Cardiac septum (tissue), 1 donor: ENCODE measurements at places on chromosomes 2 and 18. TPM values are rescaled to one million over a fixed set of nuclear protein-coding genes. Genes with fewer than 3 reads are reported as not detected.

CTLA4 gene
- not detected for total RNA-seq

DDX18 gene
- total RNA-seq: 32.4 TPM

GATA6 gene
- total RNA-seq: 76.2 TPM

FTCDNL1 gene
- total RNA-seq: 2.3 TPM

NAT8 gene
- not detected for total RNA-seq

LOXL3 gene
- 2.8 TPM for total RNA-seq

CCDC148 gene
- 0.30 TPM for total RNA-seq

GREB1 gene
- 2.9 TPM for total RNA-seq

CPO gene
- total RNA-seq: not detected

RNU2-63P gene
- total RNA-seq: not detected

GRCh38 chr2:198441901-198442300 is 637.5 kb downstream of the PLCL1 start:
- no peak for DNase-seq

- DNase-seq: no peak
These were observed 109.1 kb upstream of the NCK2 start for GRCh38 chr2:105635564-105635963.

GRCh38 chr2:96142217-96143113 is 2.8 kb downstream of the DUSP2 start:
- DNase-seq: no peak

DNA sequence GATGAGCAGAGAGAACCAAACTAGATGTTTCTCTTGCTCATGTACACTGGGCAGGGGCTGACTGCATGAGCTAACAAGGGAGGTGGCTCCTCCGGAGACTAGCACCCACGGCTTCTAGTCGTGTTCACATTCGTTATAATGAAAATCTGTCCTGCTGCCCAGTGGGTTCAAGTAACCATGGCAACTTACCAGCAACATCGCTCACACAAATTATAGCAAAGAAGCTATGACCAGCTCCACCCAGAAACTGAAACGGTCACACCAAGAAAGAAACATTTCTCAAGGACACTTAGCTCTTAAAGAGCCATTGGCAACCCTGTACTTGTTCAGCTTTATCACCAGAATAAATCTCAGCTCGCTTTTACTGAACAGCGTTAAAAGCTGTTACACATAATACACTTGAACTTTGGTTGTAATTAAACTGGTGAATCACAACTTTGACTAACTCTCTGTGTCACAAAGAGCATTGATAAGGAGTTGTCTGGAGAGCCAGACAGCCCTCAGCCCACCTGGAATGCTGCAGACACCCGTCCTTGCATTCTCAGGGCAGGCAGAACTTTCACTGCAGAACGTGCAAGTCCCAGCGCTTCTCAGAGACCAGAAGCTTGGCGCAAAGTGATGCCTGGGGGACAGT is 141.2 kb downstream of the PID1 start:
- DNase-seq: no peak

GRCh38 chr2:235430366-235431083 is 63.3 kb upstream of the AGAP1 start:
- DNase-seq: no peak

DNA sequence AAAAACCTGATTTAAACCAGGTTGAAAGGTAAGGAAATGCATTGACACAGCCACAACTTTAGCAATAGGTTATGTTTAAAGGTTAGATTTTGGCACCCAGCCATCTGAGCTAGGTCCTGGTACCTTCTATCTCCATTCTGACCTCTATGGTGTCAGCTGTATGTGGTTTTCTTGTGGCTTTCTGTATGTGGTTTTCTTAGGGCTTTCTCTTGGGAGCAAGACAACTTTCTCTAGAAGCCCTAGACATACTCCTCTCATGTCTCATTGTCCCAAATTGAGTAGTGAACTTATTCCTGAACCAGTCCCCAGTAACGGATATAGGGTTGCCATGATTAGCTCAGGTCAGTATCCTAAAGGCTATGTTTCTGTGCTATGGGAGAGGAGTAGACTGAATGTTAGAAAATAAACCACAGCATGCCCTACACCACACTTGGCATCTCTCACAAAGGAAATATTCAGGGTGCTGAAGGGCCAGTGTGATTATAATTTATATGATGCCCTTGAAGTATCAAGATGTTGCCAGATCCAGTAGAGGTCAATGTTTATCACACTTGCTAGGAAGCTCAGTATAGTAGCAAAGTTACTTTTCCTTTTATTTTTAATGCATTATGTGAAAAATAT is 176.1 kb downstream of the CAPN13 start:
- no peak for DNase-seq

DNA sequence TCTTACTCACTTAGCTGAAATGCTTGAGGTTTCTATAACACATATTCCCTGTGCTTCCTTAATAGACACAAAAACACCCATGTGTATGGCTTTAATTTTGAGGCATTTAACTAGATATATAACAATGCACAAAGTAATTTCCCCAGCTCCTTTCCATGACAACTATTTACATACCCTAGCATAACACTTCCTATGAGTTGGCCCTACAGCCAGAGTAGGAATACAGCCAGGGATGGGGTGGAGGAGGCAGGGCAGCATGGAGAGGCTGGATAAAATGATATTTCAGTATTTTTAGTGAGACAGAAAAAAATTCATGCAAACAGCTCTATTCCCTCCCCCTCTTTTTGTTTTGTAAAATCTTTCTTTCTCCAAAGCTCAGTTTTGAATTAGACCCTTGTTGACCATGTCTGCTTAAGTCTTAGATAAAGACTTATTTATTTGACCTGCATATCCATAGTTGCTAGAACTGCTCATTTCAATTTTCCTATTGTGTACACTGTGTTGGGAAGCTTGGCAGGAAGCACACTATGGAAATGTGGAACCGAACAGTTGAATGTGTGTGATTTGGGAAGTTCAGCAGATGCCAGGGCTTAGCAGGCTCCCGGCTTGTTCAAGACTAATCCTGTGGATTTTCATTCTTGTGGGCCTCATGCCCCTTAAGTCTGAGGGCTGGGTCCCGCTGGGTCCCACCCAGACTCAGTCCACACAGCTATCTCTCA is 11.2 kb upstream of the B3GNT2 start:
- no peak for DNase-seq

DNA sequence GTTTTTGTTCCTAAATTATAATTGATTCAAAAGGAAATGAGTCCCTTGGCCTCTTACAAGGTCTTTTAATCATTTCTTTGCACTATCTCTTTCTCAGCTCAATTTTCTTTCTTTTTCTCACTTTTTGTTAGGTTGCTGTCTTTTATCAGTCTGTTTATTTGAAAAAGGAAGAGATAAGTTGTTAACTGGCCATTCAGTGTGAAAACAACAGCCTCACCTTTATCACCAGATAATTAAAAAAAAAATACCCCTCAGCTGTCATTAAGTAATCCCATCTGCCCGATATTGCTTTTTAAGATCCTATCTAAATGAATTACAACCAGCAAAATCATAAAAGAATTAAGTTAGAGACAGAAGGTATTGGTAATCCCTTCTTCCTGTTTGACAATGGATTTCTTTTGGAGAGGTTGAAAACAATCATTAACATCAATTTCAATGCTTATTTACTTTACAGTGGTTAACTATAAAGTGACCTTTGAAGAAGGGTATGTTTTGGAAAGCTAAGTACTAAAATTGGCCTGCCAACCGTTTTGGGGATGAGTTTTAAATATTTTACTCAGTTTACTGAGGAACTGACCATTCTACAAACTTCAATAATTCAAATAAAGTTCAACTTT is 104.9 kb downstream of the TGIF1 start:
- no peak for DNase-seq

DNA sequence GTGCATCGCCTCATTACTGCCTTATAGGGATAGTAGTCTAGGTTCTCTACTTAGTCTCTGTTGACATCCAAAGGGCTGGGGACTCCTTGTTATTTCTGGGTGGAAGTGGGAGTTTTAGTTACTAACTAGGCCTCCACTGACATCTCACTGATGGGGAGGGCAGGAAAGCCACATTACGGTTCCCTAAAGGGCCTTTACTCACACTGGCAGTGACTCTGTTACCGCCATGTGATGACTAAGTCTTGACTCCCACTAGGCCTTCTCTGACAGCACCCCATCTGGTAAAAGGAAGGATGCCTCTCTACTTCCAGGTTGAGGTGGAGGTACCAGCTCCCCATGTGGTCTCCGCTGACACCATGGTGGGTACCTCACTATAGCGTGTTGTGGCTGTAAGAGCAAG is 14.0 kb upstream of the BCL2L11 start:
- DNase-seq: no peak

GRCh38 chr18:64233851-64234250 is 85.0 kb upstream of the LINC00305 start:
- DNase-seq: no peak

GRCh38 chr2:122681626-122682025 is 926.2 kb downstream of the TSN start:
- no peak for DNase-seq

- DNase-seq: no peak
These were observed 2.1 kb downstream of the RRM2 start for GRCh38 chr2:10124538-10125045.

DNA sequence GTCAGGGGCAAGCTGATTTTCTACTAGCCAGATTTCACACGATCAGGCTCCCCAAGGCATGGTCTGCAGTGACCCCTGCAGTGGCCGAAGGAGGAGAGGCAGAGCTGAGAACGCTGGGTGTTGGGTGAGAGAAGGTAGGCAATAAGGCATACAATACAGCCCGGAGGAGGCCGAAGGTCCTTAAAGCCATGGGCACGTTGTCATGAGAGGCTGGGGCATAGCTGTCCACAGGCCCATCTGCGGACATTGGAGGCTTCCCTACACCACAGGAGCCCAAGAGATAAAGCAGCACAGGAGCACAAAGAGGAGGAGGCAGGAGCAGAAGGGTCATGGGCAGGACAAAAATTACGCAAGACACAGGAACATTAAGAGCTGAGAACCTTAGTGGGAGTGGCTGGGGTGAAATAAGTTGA is 16.7 kb upstream of the BZW1 start:
- no peak for DNase-seq

DNA sequence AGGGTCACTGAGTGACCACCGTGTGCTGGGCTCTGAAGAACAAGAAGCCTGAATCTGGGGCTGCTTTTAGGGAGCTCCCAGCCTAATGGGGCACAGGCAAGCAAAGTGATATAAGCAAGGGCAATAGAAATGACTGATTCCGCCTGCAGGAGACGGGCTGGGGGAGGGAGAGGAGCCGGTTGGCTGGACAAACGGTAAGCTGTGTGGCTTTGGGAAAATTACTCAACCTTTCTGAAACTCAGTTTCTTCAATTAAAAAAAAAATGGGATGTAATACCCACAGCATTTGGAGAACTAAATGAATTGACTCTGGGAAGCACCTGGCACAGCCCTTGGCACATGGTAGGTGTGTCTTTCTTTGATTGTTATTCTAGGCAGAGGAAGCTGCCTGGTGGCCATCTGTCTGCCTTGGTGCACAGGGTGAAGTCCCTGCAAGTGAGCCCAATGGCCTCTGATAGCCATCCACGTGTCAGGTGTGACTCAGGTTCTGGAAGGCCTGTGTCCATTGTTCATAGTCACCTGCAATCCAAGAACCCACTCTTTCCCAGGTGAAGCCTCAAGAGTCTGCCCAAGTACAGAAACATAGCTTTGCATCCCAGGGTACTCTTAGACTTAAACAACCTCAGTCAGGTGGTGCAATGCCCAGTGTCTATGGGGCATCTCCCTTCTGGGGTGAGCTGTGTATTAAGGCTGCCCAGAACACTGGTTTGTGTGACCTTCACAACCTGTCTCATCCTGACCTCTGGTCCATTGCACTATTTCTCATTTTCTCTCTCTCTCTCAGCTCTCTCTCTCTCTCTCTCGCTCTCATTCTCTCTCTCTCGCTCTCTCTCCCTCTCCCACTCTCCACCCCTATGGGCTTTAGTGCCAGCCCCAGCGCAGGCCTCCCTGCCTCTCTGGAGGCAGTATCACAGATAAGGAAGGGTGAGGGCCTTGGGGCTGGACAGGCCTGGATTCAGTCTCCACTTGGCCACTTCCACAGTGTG is 30.0 kb upstream of the NTSR2 start:
- no peak for DNase-seq
